MG63 (cell line): ENCODE measurements at places on chromosomes 7 and 10. TPM values are rescaled to one million over a fixed set of nuclear protein-coding genes. Genes with fewer than 3 reads are reported as not detected.

DNA sequence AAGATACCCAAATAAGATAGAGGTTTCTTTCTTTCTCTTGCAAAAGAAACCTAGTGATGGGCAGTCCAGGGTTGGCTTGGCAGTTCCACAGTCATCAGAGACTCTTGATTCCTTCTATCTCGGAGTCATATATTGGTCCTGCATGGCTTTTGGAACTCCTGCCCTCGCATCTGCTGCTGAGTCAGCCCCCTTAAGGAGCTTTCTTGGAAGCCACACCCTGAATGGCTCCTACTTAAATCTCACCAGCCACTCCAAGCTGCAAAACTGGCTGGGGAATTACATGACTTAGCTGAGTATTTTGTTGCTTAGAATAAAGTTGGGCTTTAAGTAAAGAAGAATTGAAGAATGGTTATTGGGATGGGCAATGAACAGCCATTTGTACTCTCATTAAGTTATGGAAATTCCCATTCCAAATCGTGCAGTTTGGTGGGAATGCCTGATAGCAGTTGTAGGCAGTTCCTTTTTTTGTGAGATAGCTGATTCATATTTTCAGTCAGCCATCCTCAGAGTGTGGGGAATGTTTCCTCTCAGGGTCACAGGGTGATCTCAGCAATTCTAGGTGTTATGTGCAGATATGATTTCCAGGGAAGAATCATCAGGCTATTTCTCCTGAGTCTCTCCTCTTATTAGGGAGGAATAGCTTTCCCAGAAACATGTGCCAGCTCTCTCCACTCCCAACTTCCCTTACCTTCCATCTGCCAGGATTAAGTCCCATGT is 209.9 kb downstream of the BBS9 start:
- DNase-seq = peak; percentile 33

- DNase-seq = no peak
Measured at GRCh38 chr10:100072514-100072913, 9.2 kb downstream of the CPN1 start.

Gene ITPRID1
- not detected in 2 replicates for total RNA-seq

- DNase-seq = no peak
Measured at GRCh38 chr7:68544851-68545250, 1053.4 kb upstream of the AUTS2 start.

DNA sequence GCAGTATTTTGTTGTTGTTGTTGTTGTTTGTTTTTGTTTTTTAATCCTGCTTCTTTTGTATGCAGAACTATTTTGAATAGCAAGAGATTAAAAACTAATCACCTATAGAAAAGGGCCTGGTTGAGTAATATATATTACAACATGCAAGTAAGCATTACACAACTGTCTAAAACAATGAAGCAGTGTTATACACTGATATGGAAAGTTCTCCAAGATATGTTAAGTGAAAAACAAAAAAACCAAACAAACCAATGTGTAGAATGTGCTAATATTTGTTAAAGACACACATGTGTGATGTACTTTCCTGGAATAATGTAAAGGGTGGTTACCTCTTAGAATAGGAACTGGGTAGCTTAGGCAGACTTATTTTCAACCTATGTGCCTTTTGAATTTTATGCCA is 117.4 kb downstream of the ZNF365 start:
- no peak for DNase-seq

Gene FOXI2
- not detected in 2 replicates for total RNA-seq

DNA sequence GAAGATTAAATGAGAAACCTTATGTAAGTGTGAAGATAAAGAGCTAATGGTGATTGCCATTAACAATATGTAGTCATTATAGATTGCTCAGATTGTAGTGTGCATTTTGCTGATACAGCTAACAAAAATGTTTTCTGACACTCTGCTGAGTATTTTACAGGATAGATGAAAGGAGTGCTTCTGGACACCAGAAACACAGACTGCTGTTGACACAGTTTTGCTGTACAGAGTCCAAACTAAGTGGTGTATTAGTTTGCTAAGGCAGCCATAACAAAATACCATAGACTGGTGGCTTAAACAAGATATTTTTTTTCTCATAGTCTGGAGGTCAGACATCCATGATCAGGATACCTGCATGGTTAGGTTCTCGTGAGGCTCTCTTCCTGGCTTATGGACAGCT is 2.2 kb downstream of the SMC3 start:
- no peak for DNase-seq

GRCh38 chr10:86330778-86331763 is 35.5 kb downstream of the GRID1 start:
- no peak for DNase-seq

GRCh38 chr10:89301721-89302445 is at the start of gene IFIT2:
Gene IFIT2, plus strand, starts transcription at chr10:89302046. Its CDS starts 78 bp downstream, at chr10:89302124.
- DNase-seq = peak; percentile 41
